ENCODE measurements at places on chromosomes 2 and 18.

DNA sequence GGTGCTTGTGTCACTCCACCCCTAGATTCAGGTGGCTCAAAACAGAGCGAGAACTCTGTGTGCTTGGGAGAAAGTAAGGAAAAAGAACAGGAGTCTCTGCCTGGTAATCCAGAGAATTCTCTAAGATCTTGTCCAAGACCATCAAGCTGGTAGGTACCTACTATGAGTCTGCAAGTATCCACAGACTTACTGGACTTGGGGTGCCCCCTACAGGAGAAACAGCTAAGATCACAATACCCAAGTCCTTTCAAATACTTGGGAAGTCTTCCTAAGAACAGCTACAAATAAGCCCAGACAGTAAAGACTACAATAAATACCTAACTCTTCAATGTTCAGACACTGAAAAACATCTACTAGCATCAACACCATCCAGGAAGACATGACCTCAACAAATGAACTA lies 1143.6 kb upstream of the ACVR2A start:
- DNase-seq = no peak

DNA sequence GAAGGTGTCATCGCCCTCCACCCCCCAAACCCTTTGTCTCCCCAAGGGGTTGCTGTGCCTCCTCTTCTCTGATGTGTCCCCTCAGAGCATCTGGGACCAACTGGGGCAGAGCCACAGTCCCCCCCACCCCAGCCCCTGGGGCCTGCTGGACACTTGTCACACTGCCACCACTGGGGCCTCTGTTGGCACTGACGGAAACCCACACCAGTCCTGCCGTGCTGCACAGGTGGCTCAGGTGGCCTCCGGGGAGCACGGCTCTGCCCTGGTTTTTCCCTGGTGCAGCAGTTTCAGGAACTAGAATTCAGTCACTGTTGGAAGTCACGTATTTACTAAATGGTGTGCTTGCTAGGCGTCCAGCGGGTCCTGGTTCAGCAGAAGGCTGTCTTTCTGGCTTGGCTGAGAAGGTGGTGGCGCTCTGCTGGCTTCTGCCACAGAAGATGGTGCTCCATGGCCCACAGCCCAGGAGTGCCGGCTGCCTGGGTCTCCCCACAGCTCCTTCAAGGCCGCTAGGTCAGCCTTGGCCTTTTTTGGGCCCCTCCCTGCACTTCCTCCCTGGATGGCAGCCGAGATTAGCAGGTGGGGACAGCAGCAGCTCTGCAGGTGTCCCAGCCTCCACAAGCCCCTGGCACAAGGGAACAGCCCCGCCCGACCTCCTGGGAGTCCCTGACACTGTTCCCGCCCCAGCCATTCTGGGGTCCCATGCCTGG lies 18.6 kb upstream of the KLHL30 start:
- DNase-seq = no peak

- no peak for DNase-seq
Measured at GRCh38 chr2:177638507-177638906, 245.9 kb downstream of the AGPS start.

DNA sequence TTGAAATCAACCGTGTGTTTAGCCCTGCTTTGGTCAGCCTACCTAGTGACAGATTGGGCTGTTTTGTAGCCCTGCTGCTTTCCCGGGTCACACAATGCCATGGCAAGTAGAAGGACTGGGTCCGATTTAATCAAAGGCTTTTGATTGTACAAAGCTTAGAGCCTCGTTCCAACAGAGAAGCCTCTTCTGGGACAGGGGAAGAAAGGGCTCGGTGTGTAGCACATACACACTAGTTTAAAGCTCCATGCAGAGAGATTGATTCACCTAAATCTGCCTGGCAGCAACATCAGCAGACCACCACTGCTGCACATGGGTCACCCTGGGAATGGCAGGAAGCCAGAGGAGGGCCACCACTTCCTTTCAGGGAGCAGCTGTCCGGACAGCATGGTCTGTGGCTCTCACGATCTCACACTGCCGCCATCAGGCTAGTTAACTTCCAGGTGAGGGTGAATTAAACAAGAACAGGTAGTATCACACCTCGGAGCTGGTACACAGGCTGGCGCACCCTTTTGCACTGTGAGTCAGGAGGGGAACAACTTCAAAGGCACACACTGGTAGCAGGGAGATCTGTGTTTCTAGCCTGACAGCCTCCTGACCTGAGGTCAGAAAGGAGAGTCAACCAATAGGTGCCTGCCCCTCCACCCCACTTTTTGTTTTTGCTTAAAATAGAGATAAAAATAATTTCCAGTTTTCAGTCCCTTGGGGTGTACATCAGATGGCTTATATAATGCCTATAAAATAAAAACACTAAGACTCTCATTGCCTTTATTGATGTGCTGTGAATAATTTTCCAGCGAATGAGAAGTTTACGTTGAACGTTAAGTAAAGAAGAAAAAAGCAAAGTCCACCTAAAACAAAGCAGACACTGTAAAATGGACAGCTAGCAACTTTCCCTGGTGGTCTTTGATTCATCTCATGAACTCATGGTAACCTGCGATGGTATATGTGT lies 108.5 kb downstream of the CDCA7 start:
- DNase-seq = no peak

DNA sequence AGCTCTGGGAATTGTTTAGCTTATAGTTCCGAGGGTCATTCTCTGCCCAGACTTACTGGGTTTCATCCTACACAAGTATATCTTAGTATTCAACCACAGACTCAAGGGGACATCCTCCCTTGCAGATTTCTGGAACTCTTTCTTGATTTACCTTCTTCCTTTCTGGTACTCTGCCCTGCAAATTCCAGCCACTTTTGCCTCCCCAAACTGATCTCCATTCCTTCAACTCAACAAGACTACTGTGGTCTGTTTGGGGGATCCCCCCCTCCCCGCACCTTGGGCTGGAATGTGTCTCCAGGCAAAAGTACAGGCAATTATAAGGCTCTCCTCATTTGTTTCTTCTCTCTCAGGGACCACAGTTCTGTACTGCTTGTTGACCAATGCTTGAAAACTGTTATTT lies 13.4 kb downstream of the PHOSPHO2 start:
- DNase-seq = no peak

GRCh38 chr2:174682007-174682577 lies 82.2 kb downstream of the CHRNA1 start:
- DNase-seq = no peak

- DNase-seq = peak; percentile 5
Measured at GRCh38 chr18:50836521-50836957, 16.7 kb upstream of the MRO start.

DNA sequence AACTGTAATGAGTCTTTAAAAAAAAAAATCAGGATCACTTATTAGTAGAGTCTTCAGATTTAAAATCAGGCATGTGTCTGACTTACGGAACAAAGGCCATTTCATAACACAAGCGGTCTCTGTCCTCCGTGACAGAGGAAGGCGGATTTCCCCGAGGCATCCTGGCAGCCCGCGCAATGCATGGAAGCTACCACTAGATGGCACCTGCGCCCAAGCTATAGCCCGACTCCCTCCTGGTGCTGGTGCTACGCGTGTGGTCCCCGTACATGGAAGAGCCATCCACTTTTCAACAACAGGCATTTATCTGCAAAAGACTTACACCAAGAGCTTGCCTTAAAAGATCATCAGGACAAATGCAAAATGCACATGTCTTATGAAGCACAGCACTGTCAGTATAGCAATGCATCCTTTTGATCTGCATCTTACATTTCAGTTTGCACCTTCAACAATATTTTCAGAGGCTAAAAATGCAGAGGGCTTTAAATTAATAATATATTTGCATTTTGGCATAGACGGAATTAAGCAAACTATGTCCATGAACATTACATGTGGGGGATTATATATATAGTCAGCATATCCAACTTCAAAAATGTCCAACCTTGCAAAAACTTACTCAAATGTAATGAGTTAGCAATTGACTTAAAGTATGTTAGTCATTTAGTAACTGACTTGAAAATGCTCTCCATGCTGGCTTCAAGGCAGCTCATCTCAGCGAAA lies 96.0 kb downstream of the ZNF516 start:
- peak; percentile 77 for DNase-seq

DNA sequence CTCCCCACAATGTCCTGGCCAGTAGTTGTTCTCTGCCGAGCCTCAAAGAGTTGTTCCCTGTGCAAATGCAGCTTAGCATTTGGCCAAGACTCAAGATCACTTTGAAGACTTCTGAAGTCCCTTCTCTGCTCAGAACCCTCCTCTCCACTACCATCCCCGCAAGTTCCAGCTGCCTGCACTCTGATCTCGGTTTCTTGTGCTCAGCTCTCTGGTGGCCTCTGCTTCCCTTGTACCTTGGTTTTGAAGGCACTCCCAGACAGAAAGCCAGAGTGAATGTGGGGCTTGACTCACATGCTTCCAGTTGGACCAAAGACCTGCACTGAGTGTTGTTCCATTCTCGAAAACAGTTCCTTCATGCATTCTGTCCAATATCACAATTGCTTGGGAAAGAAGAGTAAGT lies 28.6 kb downstream of the CRACDL start:
- no peak for DNase-seq

- DNase-seq = no peak
Measured at GRCh38 chr2:139990646-139991335, 1210.6 kb upstream of the NXPH2 start.

DNA sequence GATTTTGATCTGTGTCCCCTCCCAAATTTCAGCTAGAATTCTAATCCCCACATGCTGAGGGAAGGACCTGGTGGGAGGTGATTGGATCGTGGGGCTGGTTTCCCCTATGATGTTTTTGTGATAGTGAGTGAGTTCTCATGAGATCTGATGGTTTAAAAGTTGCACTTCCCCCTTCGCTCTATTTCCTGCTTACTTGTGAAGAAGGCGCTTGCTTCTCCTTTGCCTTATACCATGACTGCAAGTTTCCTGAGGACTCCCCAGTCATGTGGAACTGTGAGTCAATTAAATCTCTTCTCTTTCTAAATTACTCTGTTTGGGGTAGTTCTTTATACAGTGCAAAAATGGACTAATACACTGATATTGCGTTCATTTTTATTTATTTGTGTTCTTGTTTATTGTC lies 636.8 kb upstream of the LINC00305 start:
- no peak for DNase-seq

GRCh38 chr2:198134293-198134955 lies 330.0 kb downstream of the PLCL1 start:
- DNase-seq = no peak

DNA sequence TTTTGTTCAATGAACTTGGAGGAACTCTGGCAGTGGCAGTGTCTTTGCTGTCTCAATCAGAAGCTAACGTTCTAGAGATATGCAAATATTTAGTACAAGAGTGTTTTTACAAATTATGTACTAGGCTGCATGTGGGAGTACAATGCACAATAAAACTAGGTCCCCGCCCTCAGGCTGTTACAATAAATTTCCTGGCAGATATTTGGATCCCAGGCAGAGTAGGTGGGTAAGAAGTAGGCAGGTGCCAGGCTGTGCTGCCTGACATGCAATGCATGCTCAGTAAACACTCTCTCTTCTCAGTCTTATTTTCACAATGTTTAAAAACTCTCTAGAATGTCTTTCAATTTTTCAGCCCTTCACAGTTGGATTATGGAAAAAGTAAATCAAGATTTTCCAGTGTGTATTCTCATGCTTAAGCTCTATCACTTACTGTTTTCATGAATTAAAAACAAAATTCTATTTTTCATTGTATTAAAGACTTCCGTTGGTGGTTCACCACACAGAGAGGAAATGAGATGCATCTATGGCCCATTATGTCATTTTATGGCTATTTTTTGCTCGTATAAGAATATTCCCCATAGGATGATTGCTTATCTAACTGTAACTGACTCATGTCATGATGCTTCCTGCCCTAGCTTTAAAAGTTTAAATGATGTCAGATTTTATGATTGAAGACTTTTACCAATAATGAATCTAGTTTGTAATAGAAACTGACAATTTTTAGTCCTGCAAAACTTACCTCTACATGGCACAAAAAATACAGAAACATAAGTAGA lies 346.1 kb downstream of the RND3 start:
- DNase-seq = no peak

DNA sequence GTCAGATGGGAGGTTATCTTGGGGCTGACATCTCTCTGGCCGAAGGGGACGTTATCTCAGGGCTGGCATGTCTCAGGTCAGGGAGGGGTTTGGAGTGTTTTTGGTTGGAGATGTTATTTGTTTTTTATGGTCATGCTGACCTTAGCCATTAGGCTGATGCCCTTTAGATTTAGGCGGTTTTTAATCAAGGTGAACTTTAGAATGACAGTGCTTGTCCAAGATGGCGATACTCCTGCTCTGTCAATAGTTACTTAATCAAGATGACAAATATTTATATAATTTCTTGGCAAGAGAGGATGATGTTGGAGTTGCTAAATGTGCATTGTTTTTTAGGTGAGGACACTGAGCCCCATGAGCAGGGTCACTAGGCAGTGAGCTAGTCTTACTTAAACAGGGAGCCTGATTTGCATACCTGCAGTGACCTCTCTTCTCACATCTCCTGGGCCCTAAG lies 34.5 kb downstream of the MERTK start:
- DNase-seq = no peak

DNA sequence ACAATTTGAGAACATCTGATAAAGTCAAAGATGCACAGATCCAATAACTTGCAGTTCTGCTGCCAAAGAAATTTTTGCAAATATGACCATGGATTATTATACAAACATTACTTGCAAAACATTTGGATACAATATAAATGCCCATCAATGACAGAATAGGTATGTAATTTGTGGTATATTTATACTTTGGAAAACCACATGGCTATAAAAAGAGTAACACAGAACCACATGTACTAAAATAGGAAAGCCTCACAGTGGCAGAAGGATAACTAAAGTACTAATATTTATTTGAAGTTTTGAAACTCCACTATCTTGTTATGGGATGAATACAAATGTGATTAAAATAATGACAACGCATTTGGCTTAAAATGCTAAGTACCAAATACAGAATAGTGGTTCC lies 51.8 kb upstream of the DNAJC10 start:
- DNase-seq = no peak

- DNase-seq = no peak
Measured at GRCh38 chr18:2168022-2168421, 403.3 kb downstream of the METTL4 start.

GRCh38 chr2:83331810-83332209 lies 1127.3 kb downstream of the SUCLG1 start:
- no peak for DNase-seq

DNA sequence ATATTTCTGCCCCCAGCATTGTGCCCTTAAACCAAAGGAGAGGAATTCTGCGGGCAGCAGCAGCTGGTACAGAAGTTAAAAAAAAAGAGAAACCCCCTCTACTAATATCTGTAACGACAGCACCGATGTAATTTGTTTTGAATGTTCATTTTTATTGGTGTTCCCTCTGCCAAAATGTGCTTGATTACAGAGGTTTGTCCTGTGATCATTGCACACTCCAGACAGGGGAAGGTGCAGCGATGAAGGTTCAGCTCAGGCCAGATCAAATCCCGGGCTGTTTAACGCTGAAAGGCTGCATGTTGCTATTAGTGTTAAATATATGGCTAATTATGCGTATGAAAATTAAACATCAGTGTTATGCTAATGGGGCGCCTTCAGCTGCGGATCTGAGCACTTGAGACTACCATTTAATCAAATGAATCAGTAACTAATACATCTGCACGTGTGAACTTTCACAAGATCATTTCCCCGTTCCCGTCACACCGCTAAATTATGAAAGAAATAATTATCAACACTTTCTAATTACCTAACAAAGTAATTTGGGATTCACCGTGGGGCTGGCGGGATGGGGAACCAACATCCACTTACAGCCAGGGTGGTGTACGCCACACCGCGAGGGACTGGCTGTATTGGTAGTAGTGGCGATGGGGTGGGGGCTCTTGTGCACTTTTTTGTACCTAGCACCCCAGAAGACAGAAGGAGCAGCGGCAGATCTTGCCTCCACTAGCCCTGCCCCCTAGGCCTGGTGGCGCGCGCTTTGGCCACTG lies 1.5 kb upstream of the DLX1 start:
- DNase-seq = peak; percentile 78

Measured in COR-L47 (cell line).